ENCODE measurements at places on chromosomes 4 and X. TPM values are rescaled to one million over a fixed set of nuclear protein-coding genes. Genes with fewer than 3 reads are reported as not detected.

Gene SYTL4
- not detected for total RNA-seq

Gene TLR3
- total RNA-seq: not detected

DNA sequence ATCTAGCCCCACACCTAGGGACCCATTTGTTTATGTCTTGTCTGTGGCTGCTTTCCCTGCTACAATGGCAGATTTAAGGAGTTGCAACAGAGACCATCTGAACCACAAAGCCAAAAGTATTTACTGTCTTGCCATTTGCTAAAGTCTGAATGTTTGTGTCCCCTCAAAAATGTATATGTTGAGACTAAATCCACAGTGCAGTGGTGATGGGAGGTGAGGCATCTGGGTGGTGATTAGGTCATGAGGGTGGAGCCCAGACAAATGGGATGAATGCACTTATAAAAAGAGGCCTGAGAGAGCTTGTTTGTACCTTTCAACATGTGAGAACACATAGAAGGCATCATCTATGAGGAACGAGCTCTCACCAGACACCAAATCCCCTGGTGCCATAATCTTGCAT lies 137.3 kb downstream of the TMEM144 start:
- DNase-seq: no peak

DNA sequence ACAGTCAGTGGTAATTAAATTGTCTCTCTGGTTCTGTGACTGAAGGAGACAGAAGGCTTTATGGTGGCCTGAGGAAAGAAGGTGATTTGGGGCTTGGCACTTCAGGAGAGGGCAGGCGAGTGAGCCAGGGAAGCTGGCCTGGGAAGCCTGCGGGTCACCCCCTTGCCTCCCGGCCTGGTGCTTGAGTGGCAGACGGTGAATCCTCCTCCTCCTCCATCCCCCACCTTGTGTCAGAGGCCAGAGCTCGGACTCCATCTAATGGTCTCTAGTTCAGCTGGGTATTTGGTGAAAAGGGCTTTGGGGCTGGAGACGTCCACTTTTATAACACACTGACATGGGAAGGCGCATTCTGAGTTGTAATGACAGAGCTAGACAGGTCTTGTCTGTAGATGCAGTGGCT lies 8.7 kb downstream of the TMEM187 start:
- DNase-seq: no peak

GRCh38 chr4:172011196-172011595 lies 198.0 kb downstream of the GALNTL6 start:
- no peak for DNase-seq

DNA sequence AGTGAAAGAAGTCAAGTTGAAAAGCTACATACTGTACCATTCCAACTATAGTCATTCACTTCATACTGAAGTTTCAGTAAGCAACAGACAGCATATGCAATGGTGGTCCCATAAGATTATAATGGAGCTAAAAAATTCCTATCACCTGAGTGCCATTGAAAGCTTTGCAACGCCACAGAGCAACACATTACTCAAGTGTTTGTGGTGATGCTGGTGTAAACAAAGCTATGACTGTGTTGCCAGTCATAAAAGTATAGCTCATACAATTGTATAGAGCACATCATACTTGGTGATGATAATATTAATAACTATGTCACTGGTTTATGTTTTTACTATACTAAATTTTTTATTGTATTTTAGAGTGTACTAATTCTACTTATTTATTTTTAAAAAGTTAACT lies 78.9 kb downstream of the NAF1 start:
- DNase-seq: no peak

DNA sequence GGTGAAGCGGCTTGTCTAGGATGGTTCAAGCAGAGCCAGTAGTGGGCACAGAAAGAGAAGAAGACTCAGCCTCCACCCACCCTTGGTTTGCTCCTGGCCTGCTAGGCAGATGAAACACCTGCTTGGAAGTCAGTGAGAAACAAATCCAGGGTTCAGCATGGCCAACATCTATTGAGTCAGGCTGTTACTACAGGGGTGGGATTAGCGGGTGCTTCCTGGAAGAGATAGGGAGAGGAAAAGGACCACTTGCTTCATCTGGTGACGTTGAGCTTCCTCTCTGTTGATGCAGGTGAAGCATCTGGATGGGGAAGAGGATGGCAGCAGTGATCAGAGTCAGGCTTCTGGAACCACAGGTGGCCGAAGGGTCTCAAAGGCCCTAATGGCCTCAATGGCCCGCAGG lies 3.0 kb downstream of the MAGED2 start:
- no peak for DNase-seq

DNA sequence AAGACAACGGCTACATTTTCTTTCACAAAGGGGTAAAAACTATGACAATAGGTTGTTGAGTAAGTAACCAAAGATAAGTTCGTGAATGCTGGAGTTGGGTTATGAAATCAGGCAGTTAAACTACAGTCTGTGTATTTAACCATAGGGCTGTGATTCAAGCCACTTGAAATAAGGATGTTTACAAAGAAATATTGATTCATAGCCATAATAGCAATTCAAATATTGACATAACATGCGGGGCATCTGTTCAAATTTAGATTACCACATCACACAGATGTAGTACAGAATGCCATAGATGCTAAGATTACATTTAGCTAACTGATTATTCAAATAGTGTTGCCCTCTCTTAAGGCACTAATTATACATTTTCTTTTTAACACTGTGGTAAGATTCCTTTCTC lies 364.1 kb downstream of the FSTL5 start:
- DNase-seq: no peak

DNA sequence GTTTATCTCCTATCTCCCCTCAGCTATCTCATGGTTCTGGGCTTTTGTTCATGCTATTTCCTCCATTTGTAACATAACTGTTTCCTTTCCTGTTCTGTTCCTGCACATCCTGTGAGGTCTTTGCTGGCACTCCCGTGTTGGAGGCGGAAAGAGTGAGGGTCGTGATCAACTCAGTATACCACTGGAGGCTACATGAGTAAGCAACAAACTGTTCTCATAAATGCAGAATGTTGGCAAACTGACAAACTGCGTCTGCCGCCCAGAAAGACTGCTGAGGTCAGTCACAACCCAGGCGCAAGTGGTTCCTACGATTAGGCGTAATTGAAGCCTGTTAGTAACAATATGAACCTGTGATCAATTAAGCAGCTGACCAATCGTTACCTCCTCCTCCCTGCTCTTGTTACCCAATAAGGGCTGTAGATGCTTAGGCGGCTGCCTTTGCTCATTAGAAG lies 48.8 kb downstream of the C4orf33 start:
- no peak for DNase-seq

DNA sequence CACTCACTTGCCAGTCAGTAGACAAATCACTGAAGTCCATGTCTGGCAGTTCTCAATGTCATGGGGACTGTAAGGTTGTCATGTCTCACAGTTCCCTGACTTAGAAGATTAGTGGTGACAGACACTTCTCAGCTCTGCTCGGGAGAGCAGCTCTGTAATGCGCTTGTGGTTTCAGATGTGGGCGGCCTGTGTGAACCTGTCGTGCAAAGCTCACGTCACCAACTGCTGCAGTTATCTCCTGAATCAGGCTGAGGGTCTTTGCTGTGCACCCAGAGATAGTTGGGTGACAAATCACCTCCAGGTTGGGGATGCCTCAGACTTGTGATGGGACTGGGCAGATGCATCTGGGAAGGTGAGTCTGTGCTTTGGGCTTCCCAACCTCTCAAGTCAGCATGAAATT lies at the start of gene IL9R:
TSS of gene IL9R (plus strand) at position 261 of the 400 bp plus-strand sequence. CDS start at position 325, 64 bp downstream.
- DNase-seq: peak; percentile 55

DNA sequence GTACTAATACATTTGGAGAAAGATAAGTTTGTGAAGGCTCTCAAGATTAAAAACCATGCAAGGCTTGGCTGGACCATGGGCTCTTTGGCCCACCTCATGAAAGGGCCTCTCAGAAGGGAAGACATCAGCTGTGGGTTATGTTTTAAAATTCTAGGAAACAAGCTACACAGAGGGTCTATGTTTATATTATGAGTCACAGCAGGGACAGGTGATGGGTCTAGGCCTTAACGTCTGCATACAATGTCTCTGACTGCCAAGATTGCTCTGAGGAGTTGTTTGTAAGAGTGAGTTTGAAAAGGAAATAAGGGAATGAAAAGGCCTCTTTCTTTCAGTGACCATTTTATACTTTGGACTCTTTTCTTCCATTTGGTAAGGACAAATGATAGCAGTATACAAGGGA lies 77.0 kb upstream of the ARMCX2 start:
- DNase-seq: no peak

Gene SLC49A3
- total RNA-seq: 0.81 TPM

DNA sequence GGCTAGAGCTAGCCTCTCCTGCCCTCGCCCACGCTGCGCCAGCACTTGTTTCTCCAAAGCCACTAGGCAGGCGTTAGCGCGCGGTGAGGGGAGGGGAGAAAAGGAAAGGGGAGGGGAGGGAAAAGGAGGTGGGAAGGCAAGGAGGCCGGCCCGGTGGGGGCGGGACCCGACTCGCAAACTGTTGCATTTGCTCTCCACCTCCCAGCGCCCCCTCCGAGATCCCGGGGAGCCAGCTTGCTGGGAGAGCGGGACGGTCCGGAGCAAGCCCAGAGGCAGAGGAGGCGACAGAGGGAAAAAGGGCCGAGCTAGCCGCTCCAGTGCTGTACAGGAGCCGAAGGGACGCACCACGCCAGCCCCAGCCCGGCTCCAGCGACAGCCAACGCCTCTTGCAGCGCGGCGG lies at the start of gene AR:
TSS of gene AR (plus strand) at position 204 of the 400 bp plus-strand sequence. CDS start 1,126 bp downstream, outside the sequence.
- DNase-seq: no peak

GRCh38 chr4:66300336-66300934 lies 630.1 kb upstream of the EPHA5 start:
- DNase-seq: no peak

- no peak for DNase-seq
Observed at GRCh38 chr4:119317990-119318389, 3.9 kb downstream of the FABP2 start.

Gene BEX3
- 2.8 TPM for total RNA-seq

- DNase-seq: no peak
Observed at GRCh38 chrX:123486297-123486696, 246.6 kb downstream of the THOC2 start.

- no peak for DNase-seq
Observed at GRCh38 chrX:40875476-40875875, 140.1 kb upstream of the MED14 start.

Gene GRIA3
- not detected for total RNA-seq

DNA sequence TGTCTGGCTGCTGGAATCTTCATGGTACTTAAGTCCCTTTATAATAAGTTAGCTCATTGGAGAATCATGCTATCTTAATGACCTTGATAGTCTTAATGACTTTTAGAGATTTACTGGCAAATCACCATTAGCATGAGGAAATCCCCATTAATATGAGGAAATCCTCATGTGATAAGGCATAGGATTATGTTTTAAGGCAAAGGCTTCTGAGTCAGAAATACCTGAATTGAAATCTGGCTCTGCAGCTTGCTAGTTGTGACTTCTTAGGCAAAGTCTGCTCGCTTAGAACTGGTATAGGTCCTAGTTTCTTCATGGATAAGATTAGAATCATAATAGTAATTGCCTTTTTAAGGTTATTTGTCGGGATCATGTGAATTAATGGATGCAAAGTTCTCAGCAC lies 190.2 kb upstream of the BANK1 start:
- DNase-seq: no peak

- DNase-seq: no peak
Observed at GRCh38 chrX:154727871-154728270, 23.0 kb downstream of the GAB3 start.

Gene AMER1
- 6.7 TPM for total RNA-seq

Gene PRSS12
- not detected for total RNA-seq

GRCh38 chrX:107563824-107564223 lies 64.5 kb upstream of the PRPS1 start:
- no peak for DNase-seq

DNA sequence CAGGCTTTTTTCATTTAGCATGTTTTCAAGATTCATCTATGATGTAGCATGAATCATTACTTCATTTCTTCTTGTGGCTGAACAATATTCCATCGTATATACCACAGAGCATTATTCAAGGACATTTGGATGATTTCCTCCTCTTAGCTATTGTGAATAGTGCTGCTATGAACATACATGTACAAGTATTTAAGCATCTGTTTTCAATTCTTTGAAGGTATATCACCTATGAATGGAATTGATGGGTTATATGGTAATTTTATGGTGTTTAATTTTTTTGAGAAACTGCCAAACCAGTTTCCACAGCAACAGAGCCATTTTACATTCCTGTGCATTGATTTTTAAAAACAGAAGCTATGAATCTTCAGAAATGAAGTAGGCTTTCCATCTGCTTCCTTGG lies 36.1 kb upstream of the WDR19 start:
- DNase-seq: no peak

DNA sequence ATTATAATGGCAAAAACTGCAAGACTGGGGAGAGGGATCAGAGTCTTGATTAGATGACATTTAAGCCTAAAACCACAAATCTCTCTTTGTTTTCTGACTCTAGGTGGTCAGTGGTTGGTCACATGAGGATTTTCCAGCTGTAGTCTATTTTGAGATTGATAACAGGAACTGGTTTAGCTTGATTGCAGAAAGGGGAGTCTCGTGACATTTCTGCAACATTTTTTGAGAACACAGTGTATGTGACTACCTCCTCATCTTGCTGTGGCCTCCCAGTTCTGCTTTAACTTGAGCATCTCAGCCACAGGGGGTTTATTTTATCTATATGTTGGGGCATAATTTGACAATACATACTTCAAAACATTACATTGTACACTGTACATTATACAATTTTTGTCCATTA lies 726.4 kb upstream of the MAGEB2 start:
- DNase-seq: no peak

- DNase-seq: no peak
Observed at GRCh38 chr4:6106156-6106555, 87.9 kb upstream of the C4orf50 start.

Gene PRDM8
- 11.9 TPM for total RNA-seq

DNA sequence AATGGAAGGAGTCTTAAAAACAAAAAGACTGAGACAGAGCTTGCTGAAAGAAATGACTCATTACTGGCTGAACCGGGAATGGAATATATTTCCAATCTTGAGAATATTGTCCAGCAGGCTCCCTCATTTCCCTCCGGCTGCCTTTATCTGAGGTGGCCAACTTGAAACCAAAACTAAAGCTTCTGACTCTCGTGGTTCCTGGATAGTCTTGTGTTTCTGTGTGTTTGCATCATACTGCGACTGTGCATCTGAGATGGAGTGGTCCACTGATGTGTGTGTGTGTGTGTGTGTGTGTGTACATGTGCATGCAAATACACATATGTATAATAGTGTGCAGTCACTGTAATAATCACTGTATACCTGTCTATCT lies 145.6 kb upstream of the SCML1 start:
- peak; percentile 1 for DNase-seq

GRCh38 chr4:146949559-146949958 lies 3.9 kb upstream of the TTC29 start:
- DNase-seq: no peak

Data from activated T-helper 1 cell treated with anti-CD3 and anti-CD28 coated beads, Interleukin-12 subunit alpha, Interleukin-12 subunit beta, Interleukin-2, Interleukin-4 antibody, amounts not matched to agents 30 ng/mL and 10 ng/mL and 1 ng/mL, durations not matched to agents 14 hours and 24 hours and 36 hours (primary cell).